ENCODE measurements at places on chromosomes 6 and 20.

DNA sequence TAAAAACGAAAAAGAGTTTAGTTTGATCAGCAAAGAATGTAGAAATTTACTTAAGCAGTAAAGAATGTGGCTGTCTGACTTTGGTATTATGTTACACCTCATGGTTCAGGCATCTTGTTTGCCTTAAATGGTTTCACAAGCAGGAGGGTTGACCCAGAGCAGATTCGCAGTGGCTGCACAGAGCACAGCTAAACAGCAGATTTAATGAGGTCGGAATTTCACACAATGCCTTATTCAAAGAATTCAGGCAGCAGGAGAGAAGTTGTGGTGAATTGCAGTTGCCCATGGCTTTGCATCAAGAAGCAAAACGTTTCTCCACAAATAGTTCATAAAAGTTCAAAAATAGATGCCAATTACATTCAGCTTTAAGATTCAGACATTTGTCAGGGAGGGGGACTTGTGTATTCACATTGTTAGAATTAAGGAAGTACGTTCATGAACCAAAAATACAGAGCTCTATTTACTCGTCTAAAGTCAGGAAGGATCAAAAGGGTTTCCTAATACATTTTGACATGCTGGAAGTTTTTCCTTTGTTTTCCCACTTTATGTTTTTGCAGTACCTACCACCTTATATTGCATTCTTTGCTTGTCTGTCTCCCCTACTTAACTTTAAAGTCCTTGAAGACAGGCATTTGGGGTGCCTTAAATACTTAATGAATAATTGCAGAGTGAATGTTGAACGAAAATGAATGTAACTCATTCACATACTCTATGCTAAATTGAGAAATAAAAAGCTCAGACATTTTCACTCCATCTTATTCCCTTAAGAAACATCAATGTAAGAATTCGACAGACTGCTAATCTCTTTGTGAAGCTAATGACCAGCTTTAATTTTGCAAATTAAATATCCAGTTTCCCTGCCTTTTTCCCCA, 1163.6 kb upstream of the CITED2 start:
- peak; percentile 71 for DNase-seq

GRCh38 chr20:56222201-56222600, 26.3 kb upstream of the MC3R start:
- peak; percentile 54 for DNase-seq

GRCh38 chr20:9608639-9609340, 94.4 kb downstream of the LAMP5 start:
- DNase-seq = no peak

DNA sequence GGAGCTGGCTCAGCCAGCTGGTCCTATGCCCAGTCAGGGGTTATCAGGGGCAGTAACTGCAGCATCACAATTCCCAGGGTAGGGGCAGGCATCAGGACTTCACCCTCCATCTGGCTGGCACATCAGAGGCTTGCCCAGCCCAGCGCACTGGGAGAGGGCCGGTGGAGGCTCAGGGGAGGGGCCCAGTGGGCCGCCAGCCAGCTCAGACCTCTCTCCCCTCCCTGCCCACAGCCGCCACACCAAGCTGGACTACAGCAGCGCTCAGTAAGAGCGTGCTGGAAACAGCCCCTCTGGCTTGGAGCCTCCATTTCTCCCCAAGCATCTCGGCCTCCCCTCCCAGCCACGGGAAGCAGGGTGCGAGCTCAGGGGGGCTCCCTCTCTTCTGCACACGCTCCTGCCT, 22.0 kb downstream of the ADA start:
- no peak for DNase-seq

DNA sequence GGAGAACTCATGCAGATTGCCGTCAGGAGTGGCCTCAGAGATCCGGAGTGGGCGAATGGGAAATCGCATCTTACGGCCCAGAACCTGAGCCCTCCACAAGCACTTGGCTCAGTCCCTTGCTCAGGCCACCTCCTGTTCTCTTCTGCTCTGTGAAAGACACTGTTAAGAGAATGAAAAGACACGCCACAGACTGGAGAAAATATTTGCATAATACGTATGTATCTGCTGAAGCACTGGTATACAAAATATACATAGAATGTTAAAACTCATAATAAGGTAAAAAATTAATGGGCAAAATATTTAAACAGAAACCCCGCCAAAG, 838 bp upstream of the POM121L2 start:
- DNase-seq = no peak

DNA sequence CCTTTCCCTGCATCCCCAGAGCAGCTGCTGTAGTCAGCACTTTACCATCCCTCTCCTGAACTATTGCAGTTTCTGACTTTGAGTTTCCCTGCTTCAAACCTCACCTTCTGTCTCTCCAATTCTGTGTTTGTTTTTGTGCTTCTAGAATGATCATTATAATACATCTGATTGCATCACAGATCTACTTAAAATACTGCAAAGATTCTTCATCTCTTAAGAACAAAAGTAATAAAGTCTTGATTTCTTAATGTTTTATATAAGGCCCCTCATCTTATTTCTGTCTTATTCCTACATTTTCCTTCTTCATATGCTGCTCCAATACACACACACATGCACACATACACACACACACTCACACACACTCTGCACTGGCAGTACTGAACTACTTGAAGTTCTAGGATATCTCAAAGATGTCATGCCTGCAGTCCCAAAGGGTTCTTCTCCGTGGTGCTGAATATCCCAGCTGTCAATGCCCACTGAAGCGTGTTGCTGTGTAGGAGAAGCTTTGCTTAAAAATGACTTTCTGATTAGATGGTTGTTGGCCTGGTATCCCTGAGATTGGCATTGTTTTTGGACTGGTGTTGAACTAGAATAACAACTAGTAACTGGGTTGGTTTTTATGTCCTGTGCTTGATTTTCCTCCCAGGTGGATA, 97.2 kb downstream of the MAP3K4 start:
- no peak for DNase-seq

- DNase-seq = no peak
These were observed 57.2 kb downstream of the TRAM2 start for GRCh38 chr6:52519618-52520017.

- no peak for DNase-seq
These were observed 414.9 kb downstream of the KIF16B start for GRCh38 chr20:16158090-16158975.

DNA sequence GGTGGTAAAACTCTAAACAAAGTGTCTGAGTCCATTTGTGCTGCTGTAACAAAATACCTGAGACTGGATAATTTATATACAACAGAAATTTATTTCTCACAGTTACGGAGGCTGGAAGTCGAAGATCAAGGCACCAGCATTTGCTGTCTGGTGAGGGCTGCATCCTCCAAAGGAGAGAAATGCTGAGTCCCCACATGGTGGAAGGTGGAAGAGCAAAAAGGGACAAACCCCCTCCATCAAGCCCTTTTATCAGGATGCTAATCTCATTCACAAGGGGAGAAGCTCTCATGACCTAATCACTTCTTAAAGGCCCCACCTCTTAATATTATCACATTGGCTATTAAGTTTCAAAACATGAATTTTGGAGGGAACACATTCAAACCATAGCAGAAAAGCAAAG, 55.9 kb upstream of the SYNJ2 start:
- no peak for DNase-seq

- DNase-seq = no peak
These were observed 8.0 kb upstream of the KIFC1 start for GRCh38 chr6:33383427-33384185.

DNA sequence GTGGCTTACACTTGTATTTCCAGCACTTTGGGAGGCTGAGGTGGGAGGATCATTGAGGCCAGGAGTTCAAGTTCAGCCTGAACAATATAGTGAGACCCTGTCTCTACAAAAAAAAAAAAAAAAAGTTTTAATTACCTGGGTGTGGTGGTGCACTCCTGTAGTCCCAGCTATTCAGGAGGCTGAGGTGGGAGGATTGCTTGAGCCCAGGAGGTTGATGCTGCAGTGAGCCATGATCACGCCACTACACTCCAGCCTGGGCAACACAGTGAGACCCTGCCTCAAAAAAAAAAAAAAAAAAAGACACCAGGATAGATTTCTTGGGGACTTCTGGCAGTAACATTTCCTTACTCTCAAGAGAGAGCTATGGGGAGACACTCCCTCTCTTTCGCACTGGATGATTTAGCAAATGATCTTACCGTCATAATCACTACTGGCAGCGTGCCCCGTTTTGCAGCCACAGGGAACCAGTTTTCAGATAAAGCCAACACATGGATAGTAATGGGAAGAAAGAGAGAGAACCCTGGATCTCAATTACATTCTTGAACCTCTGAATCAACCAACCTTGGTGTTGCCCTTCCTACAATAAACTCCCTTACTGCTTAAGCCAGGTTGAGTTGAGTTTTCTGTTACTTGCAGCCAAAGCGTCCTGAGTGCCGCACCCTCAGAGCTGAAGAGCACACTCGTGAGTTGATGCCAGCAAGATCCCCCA, 18.1 kb upstream of the PTPN1 start:
- no peak for DNase-seq

- DNase-seq = no peak
These were observed 74.3 kb upstream of the MLN start for GRCh38 chr6:33877982-33878535.

- DNase-seq = no peak
These were observed 32.8 kb upstream of the POPDC3 start for GRCh38 chr6:105212587-105212986.

- peak; percentile 54 for DNase-seq
These were observed 5.7 kb upstream of the OSTM1 start for GRCh38 chr6:108080010-108080780.

DNA sequence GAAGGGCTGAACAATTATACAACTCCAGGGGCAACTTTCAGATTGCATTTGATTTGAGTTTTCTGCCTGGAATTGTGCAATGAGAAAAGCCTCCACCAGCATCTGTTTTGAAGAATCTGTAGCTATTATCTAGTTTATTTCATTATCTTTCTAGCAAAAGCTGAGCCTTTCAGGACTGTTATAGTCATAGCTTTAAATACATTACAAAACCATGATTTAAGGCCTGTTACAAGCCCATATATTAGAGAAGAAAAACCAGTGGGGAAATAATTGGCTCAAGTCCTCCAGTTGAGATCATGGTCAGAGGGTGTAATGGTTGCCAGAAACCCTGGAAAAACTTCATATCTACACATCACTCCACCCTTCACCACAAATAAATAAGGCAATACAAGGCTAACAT, 676.2 kb downstream of the HDGFL1 start:
- no peak for DNase-seq

DNA sequence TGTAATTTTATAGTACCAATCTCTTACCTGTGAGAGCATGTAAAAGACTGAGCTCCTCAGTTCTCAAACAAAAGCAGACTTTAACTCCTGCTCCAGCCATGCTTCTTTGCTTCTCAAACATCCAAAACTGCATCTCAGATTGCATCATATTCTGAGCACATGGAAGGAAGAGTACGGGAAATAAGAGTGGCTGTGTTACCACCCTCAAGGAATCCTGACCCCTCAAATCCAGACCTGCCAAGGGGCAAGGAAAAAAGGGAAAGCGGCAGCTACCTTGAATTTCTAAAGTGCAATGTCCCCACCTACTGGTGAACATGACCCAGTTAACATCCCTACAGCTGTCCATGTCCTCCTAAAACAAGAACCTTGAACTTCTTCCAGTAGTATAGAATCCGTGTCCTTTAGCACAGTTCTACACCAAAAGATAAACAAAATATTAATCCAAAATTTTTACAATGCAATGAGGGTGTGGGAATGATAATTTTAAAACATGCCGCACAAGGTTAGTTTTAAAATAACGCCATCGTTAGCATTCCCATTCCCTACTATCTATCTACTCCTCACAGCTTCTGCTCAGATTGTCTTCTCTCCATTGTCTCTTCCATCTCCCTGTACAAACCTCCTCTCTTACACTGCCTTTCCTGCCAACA, 34.1 kb upstream of the HLA-DQB1 start:
- peak; percentile 39 for DNase-seq

GRCh38 chr20:16710781-16711180, 19.0 kb upstream of the SNRPB2 start:
- no peak for DNase-seq

GRCh38 chr6:158314737-158315136, 2.5 kb downstream of the TULP4 start:
- no peak for DNase-seq

- no peak for DNase-seq
These were observed 5.0 kb upstream of the NEDD9 start for GRCh38 chr6:11237428-11237827.

DNA sequence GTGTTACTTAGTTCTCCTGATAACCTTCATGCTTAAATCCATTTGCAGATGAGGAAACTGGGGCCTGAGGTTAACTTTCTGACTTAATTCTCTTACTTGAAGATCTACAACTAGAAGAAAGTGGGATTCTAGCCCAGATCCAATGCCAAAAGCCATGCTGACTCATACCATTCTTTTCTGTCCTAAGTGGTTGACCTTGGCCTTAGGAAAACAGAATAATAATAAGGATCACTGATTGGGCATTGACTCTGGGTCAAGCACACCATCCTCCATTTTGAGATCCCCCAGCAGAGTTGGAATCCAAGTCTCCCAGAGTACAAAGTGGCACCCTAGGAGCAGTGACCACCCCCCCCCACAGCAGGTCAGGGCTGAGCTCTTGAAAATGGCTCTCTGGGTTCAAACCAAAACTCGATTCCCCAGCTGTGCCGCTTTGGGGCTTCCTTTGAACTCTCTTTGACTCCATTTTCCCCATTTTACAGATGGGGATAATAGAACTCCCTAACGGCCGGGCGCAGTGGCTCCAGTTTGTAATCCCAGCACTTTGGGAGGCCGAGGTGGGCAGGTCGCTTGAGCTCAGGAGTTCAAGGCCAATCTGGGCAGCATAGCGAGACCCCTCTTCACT, 12.8 kb upstream of the ZNF217 start:
- peak; percentile 66 for DNase-seq

- no peak for DNase-seq
These were observed 9.5 kb upstream of the RALY start for GRCh38 chr20:33984182-33984719.

GRCh38 chr6:143414769-143415168, 35.7 kb downstream of the ADAT2 start:
- DNase-seq = no peak

DNA sequence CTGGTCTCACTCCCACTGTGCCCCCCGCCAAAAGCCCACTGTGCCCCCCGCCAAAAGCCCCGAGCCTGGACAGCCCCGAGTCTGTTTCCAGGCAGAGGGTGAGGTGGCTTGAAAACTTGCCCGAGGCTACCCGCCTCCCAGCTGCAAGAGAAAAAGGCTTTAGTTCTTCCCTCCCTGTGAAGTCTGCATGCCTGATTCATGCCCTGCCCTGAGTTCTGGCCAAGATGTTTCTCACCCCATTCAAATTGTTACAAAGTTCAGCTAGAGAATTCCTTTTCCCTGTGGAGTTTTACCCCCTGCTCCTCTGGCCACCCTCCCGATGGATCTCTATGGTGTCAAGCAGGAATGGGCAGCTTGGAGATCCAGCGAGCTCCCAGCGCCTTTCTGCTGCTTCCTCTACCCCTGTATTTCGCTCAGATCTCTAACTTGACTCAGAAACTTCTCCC, 298.8 kb upstream of the MAP3K7 start:
- no peak for DNase-seq

GRCh38 chr6:43469947-43470346, 7.4 kb upstream of the TJAP1 start:
- no peak for DNase-seq

- DNase-seq = peak; percentile 7
These were observed 754 bp downstream of the HDDC2 start for GRCh38 chr6:125300992-125301434.
